Stimulated activated CD8-positive, alpha-beta memory T cell treated with anti-CD3 and anti-CD28 coated beads, Interleukin-4, amount 100 ng/mL, for 1 hour (primary cell): ENCODE measurements at places on chromosomes 7 and 10.

- DNase-seq: no peak
These were observed 184.6 kb downstream of the HIBADH start for GRCh38 chr7:27478084-27478483.

DNA sequence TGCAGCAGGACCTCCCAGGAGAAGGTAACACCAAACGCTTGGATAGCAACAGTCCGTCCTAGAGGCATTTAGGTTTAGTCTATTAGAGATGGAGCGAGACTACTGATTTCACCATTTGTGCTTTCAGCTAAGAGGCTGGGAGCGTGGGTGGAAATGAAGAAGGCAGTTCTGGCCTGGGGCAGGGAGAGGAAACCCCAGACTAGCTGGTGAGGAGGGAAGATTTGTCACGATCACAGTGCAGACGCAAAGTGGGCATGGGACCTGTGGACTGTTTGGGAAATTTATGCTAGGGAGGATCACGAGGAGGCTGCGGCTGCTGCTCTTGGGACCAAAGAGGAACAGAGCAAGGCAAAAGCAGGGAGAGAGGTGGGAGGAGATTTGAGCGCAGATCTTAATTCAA lies 130.4 kb upstream of the AOAH start:
- no peak for DNase-seq

DNA sequence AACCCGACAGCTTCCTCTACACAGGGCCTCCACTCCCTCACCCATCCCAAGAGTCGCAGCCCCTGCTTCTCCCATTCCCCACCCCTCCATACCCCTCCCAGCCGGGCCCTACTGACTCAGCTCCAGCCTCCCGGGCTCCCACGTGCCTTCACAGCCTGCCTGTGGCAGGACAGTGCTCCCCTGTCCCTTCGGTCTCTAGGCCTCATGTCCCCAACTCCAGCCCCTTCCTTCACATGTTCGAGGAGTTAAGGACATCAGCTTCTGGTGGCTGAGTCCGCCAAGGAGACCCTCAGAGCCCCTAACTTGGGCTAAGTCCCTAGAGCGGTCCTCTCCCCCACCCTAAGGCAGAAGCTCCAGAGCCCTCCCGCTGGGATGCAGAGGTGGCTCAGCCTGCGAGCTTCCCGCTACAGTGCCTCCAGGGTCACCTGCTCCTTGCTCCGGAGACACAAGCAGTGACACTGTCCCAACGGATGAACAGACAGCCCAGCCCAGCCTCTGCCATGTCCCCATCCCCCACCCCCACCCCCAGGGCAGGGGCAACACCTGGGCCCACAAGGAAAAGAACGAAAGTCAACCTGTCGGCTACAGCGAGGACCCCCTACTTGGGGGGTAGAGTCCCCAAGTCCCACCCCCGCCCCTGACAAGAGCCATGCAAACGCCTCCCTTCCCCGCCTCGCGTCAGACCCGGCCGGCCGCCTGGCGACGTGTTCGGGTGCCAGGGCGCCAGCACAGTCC lies 716 bp downstream of the SMARCD3 start:
- DNase-seq: no peak

DNA sequence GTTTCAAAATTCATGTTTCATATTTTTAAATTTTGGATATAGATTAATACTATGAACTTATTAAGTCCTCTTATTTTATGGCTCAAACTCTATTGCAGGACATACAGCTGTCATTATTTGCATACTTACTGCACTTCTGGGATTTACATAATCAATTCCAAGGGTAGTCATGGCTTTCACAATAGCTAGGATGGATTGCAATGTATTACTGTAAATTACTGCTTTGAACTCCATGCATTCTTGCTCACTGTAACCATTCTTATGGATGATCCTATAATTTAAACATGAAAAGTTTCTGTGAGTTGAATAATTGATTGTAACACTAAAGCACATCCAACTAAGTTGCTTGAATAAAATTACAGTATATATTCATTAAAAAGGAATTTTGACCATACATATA lies 23.5 kb downstream of the GNAT3 start:
- DNase-seq: no peak

DNA sequence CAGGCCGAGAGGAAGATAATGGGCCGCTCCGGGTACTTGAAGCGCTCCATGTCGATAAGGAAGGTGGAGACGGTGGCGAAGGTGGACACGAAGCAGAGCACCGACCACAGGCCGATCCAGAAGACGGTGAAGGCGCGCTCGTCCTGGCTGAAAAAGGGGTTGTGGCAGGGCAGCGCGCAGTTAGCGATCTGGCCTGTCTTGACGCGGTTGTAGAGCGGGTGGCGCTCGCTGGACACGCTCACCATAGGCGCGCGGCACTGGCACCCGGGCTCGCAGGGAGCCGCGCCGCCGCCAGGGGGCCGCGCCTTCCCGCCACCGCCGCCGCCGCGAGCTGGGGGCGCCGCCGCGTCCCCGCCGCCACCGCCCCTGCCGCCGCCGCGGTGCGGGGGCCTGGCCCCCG lies 1.6 kb downstream of the FZD8 start:
- DNase-seq: no peak

DNA sequence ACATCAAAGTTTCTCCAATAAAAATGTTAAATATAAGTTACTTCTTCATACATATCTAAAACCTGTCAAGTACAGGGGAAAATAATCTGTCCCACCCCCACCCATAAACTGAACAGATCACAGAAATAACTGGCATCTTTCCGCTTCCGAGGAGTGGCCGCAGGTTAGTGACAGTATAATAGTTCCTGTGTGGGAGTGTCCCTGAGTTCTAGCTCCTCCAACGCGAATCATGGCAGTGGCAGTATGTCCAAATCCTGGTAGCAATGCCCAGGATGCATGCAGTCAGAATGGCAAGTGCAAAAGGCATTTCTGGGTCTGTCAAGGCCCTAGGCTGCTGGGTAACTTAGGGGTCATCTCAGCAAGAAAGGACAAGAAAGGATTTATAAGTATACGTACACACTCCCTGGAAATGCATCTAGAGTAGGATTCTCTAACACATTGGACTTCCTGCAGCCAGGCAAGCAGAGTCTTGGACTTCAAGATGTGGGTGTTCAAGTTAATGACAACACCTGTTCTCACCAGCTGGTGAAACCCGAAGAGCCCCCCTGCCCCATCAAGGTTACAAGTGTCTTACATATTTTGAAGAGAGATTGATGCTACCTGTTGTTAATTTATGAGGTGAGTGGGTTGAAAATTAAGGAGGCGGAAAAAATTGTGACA lies 94.4 kb upstream of the COL1A2 start:
- no peak for DNase-seq

DNA sequence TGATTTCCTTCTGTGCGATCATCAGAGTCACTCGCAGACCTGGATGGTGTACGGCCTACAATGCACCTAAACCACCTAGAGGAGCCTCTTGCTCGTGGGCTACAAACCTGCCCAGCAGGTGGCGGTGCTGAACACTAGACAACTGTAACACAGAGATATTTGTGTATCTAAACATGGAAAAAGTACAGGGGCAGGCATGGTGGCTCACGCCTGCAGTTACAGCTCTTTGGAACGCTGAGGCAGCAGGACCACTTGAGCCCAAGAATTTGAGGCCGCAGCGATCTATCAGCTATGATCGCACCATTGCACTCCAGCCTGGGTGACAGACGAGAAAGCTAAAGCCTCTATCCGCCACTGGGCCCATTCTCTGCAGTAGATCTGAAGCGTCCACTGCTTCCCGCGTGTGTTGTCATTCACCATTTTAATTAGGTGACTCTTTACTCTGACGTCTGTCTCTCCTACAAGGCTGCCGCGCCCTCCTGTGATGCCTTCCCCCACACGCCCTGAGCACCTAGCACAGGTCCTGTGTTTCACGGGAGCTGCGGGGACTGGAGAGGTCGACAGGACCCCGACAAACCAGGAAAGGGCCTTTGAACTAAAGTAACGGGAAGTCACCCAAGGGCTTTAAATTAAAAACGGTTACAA lies 774 bp downstream of the TUBGCP2 start:
- peak; percentile 55 for DNase-seq

GRCh38 chr7:1758028-1758858 lies 88.2 kb downstream of the ELFN1 start:
- no peak for DNase-seq
